Heart right ventricle (tissue), 16 donors: ENCODE measurements at places on chromosomes 16 and 17. TPM values are rescaled to one million over a fixed set of nuclear protein-coding genes. Genes with fewer than 3 reads are reported as not detected.
A peak's percentile ranks its signal among the peaks of the same experiment; 100 is the strongest.

- no peaks in the 10 kb centered on the region for H3K27me3 ChIP-seq
- H3K27ac ChIP-seq, result no peak overlapping the region
- peaks cover 50% of the 10 kb centered on the region for H3K4me1 ChIP-seq
- H3K4me3 ChIP-seq, result no peak overlapping the region
Observed at GRCh38 chr16:89924925-89925307, 1.8 kb downstream of the TUBB3 start.

- no peaks in the 10 kb centered on the region for H3K4me1 ChIP-seq
- peaks cover 20% of the 10 kb centered on the region for H3K27me3 ChIP-seq
- DNase-seq, result no peak
- no peaks in the 10 kb centered on the region for H3K36me3 ChIP-seq
Observed at GRCh38 chr17:41065829-41066624, at the start of gene KRTAP2-4. TSS of gene KRTAP2-4 (minus strand) at chr17:41065879. CDS start at chr17:41065845, 34 bp downstream.

GRCh38 chr16:19282101-19282500, 3.4 kb upstream of the CLEC19A start:
- no peak for DNase-seq
- H3K27me3 ChIP-seq, result no peaks in the 10 kb centered on the region
- H3K27ac ChIP-seq, result no peak overlapping the region

- H3K27me3 ChIP-seq, result no peaks in the 10 kb centered on the region
- no peak overlapping the region for H3K4me3 ChIP-seq
- no peaks in the 10 kb centered on the region for H3K36me3 ChIP-seq
- H3K4me1 ChIP-seq, result no peaks in the 10 kb centered on the region
- DNase-seq, result no peak
- no peak overlapping the region for H3K27ac ChIP-seq
Observed at GRCh38 chr17:34716291-34716690, 136.9 kb downstream of the TMEM132E start.

DNA sequence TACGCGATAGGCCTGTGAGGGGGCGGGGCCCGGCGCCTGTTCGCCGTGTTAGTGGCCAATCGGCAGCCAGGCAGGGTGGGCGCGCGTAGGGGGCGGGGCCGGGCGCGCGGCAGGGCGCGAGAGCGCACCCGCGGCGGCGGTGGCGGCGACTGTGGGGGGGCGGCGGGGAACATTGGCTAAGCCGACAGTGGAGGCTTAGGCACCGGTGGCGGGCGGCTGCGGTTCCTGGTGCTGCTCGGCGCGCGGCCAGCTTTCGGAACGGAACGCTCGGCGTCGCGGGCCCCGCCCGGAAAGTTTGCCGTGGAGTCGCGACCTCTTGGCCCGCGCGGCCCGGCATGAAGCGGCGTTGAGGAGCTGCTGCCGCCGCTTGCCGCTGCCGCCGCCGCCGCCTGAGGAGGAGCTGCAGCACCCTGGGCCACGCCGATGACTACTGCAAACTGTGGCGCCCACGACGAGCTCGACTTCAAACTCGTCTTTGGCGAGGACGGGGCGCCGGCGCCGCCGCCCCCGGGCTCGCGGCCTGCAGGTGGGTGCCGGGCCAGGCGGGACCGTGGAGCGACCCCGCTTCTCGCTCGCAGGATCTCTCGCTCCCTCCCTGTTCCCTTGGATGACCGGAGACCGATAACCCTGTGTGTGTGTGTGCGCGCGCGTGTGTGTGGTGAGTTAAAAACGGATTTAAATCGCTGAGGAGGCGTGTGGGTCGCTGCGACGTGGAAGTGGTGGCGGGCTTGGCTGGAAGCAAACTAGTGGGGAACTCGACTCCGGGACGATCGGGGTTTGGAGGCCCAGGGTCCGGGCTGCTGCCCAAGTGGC, at the start of gene NFATC3:
Gene NFATC3, plus strand, starts transcription at position 112 of the 813 bp plus-strand sequence. Its CDS starts 312 bp downstream, at position 424.
- DNase-seq, result peak; percentile 99
- no peaks in the 10 kb centered on the region for H3K36me3 ChIP-seq
- peak within 1 kb of the TSS; percentile 91 for H3K4me3 ChIP-seq
- H3K4me1 ChIP-seq, result peaks cover 77% of the 10 kb centered on the region
- H3K27me3 ChIP-seq, result no peaks in the 10 kb centered on the region
- peak within 1 kb of the TSS; percentile 100 for H3K27ac ChIP-seq

DNA sequence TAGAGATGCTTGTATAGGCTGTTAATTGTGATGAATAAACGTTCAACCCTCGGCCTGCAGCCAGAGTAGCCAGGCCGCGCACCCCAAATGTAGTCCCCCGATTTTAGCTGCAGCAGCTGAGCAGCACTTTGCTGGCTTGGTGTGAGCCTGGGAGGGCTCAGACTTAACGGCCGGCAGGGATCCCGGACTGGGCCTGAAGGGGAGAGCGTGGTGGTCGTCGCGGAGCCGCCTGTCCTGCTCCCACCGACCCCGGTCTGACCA, 11.9 kb downstream of the ZNF629 start:
- no peaks in the 10 kb centered on the region for H3K27me3 ChIP-seq
- peaks cover 46% of the 10 kb centered on the region for H3K4me1 ChIP-seq
- no peak for DNase-seq
- peak overlapping the region; percentile 90 for H3K27ac ChIP-seq

- no peak overlapping the region for H3K27ac ChIP-seq
- no peak overlapping the region for H3K4me3 ChIP-seq
- no peaks in the 10 kb centered on the region for H3K36me3 ChIP-seq
- no peak for DNase-seq
- H3K4me1 ChIP-seq, result no peaks in the 10 kb centered on the region
- H3K27me3 ChIP-seq, result no peaks in the 10 kb centered on the region
Observed at GRCh38 chr16:54049591-54050458, 236.8 kb downstream of the IRX3 start.

Gene KRTAP9-2
- total RNA-seq, result not detected

Gene CLEC19A
- total RNA-seq, result not detected

- no peak for DNase-seq
- no peaks in the 10 kb centered on the region for H3K4me1 ChIP-seq
- no peaks in the 10 kb centered on the region for H3K27me3 ChIP-seq
Observed at GRCh38 chr16:17984810-17985209, 351.7 kb downstream of the NPIPA8 start.

Gene CES4A
- total RNA-seq, result 8.9 TPM

GRCh38 chr17:56897646-56898424, 16.0 kb downstream of the TRIM25 start:
- H3K4me1 ChIP-seq, result peaks cover 9% of the 10 kb centered on the region
- H3K27ac ChIP-seq, result no peak overlapping the region
- no peak for DNase-seq
- no peak overlapping the region for H3K4me3 ChIP-seq
- peaks cover 4% of the 10 kb centered on the region for H3K36me3 ChIP-seq

Gene TSR1
- 22.2 TPM for total RNA-seq

GRCh38 chr17:36151891-36152638, 24.4 kb downstream of the TBC1D3B start:
- no peak overlapping the region for H3K4me3 ChIP-seq
- no peak for DNase-seq
- H3K36me3 ChIP-seq, result no peaks in the 10 kb centered on the region
- no peaks in the 10 kb centered on the region for H3K27me3 ChIP-seq
- H3K27ac ChIP-seq, result no peak overlapping the region

DNA sequence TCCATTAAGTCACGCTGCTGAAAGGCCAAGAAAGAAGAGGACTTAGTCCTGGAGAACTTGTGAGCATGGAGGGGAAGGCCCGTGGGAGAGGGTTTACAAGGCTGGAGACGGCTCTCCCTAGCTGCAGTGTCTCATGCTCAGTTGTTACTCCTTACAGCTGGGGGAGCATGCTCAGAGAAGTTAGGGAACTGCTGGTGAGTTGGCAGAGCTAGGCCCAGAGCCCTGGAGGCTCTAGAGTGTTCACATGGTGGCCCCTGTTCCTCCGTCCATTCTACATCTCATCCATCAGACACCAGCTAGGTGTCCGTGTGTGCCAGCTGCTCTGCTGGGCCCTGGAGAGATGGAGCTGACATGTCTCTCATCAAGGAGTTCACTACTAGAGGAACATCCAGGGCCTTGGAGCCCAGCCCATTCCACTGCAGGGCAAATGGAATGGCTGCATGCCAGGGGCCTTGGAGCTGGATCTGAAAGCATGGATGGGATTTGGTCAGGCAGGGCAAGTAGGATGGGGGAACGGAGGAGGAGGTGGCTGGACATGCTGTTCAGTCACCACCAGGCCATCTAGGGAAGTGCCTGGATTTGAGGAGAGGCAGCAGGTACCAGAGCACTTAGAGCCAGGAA, 6.3 kb downstream of the XYLT2 start:
- no peak overlapping the region for H3K27ac ChIP-seq
- peaks cover 45% of the 10 kb centered on the region for H3K36me3 ChIP-seq
- H3K4me3 ChIP-seq, result no peak overlapping the region
- peaks cover 4% of the 10 kb centered on the region for H3K4me1 ChIP-seq
- no peak for DNase-seq

GRCh38 chr17:48060249-48060648, 12.1 kb downstream of the NFE2L1 start:
- no peaks in the 10 kb centered on the region for H3K27me3 ChIP-seq
- DNase-seq, result no peak
- H3K27ac ChIP-seq, result peak overlapping the region; percentile 5
- H3K4me1 ChIP-seq, result peaks cover 35% of the 10 kb centered on the region
- no peak overlapping the region for H3K4me3 ChIP-seq

DNA sequence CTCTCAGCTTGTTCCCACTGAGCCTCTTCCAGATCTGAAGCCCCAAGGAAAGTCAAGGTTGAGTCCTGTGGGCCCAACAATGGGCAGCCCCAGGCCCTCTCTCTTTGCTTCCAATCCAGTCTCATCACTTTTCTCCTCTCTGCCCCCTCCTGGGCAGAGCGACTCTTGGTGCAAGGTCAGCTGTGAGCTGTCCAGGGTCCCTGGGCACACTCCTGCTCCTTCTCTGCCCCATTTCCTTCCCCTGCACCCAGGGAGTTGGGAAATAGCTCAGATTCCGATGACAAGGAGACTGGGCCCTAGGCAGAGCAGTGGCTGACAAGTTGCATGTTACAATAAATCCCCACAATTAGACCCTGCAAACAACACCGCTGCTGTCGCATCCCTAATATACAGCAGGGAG, 16.1 kb upstream of the CRHR1 start:
- H3K27me3 ChIP-seq, result peaks cover 40% of the 10 kb centered on the region
- H3K4me1 ChIP-seq, result no peaks in the 10 kb centered on the region
- H3K27ac ChIP-seq, result no peak overlapping the region
- DNase-seq, result no peak
- H3K4me3 ChIP-seq, result no peak overlapping the region

Gene TMEM88
- total RNA-seq, result 35.6 TPM

DNA sequence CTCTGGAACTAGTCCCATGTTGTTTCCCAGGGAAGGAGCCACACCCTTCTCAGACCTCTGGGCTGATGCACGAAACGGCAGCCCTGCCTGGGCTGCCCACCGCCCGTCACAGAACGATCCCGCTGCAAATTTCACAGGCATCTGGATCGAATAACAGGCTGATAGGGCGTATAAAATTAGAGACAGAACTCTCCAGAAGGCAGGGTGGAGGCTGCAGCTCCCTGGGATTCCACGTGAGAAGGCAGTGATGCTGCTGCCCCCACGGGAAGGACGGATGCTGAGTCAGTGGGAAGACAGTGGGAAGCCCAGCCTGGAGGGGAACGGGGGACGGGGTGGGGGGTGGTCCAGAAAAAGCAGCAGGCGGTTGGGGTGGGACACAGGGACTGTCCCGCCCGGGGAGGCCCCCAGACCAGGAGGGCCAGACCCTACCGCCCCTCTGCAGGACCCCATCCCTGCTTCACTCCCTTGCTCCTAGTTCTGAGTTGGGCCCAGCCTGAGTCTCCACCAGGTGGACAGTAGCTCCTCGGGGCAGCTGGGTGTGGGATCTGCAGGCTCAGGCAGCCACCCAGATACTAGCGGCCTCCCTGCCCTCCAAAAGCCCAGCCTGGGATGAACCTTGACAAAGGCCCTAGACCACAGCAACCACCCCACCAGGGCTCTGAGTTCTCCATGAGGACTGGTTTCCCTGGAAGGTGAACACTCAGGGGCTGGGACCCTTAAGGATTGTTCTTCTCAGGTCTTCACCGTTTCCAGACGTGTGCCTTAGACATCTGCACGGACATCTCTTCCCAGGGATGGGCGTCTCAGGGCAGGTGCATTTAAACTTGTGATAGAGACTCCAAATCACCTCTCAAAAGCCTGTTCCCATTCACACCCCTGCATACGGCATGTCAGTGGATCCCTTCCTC, 117.8 kb downstream of the METRNL start:
- H3K4me1 ChIP-seq, result peaks cover 46% of the 10 kb centered on the region
- no peak overlapping the region for H3K27ac ChIP-seq
- no peaks in the 10 kb centered on the region for H3K27me3 ChIP-seq
- H3K4me3 ChIP-seq, result no peak overlapping the region
- H3K36me3 ChIP-seq, result no peaks in the 10 kb centered on the region
- DNase-seq, result no peak

Gene RNF222
- total RNA-seq, result not detected

Gene CCDC78
- total RNA-seq, result 0.26 TPM

GRCh38 chr17:968812-969730, 10.5 kb downstream of the NXN start:
- H3K4me3 ChIP-seq, result no peak overlapping the region
- no peak overlapping the region for H3K27ac ChIP-seq
- H3K4me1 ChIP-seq, result no peaks in the 10 kb centered on the region
- no peak for DNase-seq

Gene STX1B
- total RNA-seq, result 1.8 TPM
